ENCODE measurements at places on chromosomes 12 and 14.

- DNase-seq, result no peak
Measured at GRCh38 chr12:24875014-24875413, 73.9 kb downstream of the BCAT1 start.

- no peak for DNase-seq
Measured at GRCh38 chr12:124847113-124848074, 16.3 kb downstream of the SCARB1 start.

DNA sequence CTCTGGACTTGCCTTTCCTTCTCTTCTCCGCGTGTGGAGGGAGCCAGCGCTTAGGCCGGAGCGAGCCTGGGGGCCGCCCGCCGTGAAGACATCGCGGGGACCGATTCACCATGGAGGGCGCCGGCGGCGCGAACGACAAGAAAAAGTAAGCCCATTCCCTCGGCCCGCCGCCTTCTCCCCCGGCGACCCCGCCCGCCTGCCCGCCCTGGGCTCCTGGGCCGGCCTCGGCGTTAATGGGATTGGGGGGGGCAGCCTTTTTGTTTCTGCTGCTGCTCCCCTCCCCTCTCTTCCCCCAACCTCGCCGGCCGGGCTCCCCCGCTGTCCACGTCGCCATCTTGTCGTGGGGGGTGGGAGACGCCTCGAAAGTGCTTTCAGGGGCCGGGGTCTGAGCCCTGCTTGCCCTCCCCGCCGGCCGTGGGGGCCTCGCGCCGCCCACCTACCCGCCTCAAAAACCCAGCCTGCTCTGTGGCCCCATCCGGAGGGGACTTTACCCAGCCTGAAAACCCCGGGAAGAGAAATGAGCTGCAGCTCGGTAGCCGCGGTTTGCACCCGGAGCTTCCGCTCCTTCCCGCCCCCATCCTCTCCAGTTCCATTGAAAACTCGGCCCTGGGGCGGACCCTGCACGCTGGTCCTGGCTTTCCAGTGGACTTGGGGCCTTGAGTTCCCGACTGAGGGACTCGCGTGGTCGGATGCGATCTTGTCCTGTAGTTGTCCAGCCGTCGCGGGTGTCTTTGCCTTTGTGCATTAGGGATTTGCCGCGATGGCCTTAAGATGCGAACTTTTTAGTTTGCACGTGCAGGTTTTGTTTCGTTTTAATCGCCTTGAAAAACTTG, 598 bp downstream of the HIF1A start:
- DNase-seq, result peak; percentile 11

DNA sequence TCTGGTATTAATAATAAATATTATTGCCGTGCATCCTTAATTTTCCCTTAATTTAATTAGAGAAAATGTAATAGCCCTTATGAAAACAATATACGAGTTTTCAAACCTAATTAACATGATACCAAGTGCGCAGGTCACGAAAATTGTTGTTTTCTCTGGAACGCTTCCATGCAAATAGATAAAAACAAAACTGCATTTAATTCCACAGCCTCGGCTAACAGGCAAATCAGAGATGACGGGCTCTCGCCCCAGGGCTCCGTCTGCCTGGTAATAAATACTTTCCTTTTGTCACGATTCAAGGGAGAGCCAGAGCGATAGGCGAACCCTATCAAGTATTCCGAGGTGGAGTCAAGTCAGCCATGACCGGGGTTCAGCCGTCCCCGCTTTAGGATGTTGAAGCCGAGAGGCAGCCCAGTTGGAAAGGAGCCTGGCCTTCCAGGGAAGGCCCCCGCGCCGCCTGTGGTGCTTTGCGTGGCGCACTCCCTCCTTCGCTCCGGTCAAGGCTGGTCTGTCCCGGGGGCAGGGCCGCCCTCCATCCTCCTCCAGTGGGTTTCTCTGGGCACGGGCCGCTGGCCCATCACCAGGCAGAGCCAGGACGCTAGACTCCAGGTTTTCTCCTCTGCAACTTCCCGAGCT, 137.8 kb upstream of the GSC start:
- no peak for DNase-seq

GRCh38 chr14:22563987-22564386, 25.0 kb downstream of the DAD1 start:
- no peak for DNase-seq

DNA sequence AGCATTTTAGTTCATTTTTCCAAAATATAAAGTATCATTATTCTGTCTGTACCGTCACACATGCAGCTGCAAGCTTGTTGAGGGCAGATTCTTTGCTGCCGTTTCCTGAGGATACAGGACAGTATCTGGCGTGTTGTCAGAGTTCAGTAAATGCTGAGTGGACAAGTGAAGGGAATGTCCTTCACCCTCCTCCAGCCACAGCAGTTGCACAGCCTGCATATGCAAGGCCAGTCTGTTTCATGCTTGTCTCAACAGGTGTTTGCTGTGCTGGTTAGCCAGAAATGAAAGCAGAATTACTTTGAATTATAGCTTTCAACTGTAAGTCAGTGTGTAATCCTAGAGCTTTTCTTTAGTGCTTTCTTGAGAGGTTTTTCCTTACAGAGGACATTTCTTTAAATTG, 36.5 kb downstream of the TDP1 start:
- DNase-seq, result no peak

DNA sequence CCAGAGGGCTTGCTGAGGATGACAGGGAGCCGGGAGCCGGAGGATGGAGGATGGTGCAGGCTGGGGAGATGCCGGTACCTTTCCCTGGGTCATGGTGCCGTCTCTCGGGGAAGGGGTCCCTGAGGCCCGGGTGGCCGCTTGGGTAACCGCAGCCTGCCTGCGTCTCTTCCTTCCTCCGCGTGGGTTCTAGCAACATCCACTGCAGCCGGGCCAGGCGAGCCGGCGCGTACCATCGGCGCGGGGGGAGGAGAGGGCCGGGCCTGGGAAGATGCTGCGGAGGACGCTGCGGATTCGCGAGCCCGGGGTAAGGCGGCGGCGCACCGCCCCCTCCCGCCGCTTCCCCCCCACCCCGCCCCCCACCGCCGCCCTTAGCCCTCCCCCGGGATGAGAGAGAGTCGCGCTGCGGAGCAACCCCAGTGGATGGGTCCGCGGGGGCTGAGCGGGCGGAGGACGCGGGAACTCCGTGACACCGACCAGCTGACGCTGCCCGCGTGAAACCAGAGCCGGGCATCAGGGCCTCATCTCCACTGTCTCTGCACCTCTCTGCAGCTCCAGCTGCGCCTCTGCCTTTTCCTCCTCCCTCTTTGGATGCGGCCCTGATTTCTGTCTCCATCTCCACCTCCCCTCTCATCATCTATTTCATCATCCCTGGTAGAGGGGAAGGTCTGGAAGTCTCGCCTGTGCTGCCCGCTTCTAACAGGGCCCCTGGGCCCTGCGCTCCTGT, at the start of gene FAIM2:
Gene FAIM2, minus strand, starts transcription at position 201 of the 724 bp plus-strand sequence. Its CDS starts 108 bp downstream, at position 93.
- DNase-seq, result peak; percentile 7

GRCh38 chr12:23434154-23434553, 515.3 kb downstream of the SOX5 start:
- DNase-seq, result no peak

DNA sequence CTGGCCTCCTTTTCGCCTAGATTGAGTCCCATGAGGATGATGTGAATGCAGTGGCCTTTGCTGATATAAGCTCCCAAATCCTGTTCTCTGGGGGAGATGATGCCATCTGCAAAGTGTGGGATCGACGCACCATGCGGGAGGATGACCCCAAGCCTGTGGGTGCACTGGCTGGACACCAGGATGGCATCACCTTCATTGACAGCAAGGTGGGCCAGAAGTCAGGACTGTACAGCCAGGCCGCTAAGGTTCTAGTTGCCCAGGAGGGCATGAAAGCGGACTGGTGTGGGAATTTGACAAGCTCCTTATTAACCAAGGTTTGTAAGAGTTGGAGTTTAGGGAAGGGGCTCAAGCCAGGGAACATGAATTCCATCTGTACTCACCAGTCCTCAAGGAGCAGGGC, 4.9 kb upstream of the NRL start:
- no peak for DNase-seq

- no peak for DNase-seq
Measured at GRCh38 chr12:6779708-6780432, 7.5 kb downstream of the LAG3 start.

- DNase-seq, result no peak
Measured at GRCh38 chr14:89805501-89805900, 149.0 kb downstream of the EFCAB11 start.

DNA sequence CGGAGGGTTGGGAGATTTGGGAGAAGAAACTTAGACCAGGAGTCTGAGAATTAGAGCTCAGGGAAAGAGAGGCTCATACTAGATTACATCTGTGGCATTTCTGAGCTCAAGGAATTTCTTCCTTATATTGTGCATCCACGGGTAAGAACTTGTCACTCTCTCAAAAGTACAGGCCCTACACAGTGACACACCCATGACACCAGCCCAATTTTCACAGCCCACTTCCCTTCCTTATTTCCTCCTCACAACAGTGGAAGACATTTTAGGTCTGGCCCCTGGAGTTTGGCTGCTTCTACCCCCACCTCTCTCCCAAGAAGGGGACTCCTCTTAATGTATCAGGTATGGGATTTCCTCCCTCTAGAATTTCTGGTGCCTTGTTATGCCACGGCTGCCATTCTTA, 9.2 kb upstream of the ZNF385A start:
- DNase-seq, result no peak

DNA sequence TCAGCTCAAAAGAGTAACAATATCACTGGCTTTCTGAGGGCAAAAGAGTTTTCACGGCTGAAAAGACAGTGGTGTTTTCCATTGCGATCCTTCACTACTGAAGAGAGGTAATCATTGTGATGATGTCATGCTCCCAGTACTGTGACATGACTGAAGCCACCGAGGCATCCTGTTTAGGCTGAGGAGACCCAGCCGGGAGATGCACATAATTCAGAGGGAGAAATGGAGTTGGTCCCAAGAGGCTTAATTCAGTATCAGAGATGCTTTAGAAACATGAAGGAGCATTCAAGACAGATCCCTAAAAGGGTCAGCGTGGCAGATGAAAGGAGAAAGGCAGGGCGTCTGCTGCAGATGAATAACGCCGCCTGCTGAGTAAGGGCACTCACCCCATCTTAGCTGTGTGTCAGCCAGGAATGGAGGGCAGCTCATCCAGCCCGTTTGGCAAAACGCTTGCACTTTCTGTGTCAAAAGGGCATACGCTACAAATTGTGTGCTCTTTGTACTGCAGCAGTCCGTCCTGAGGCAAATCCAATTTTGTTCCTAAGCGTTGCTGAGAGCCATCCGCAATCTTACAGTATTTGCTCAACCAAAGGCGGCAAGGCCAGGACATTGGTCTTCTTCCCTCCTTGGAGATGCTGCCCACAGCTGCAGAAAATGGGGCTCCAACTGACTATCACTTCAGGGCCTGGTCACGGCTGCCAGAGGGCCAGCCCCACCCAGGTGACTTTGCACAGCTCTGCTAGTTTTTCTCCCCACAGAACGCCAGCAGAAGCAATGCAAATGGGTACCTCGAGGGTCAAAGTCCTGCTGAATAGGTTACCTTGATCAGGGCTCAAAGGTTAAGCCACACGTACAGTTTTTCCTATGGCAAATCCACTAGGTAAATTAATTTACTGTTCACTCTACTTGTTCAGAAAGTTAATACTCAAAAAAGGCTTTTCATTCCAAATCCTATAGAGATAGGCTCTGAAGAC, 23.5 kb downstream of the CCDC92 start:
- DNase-seq, result no peak

DNA sequence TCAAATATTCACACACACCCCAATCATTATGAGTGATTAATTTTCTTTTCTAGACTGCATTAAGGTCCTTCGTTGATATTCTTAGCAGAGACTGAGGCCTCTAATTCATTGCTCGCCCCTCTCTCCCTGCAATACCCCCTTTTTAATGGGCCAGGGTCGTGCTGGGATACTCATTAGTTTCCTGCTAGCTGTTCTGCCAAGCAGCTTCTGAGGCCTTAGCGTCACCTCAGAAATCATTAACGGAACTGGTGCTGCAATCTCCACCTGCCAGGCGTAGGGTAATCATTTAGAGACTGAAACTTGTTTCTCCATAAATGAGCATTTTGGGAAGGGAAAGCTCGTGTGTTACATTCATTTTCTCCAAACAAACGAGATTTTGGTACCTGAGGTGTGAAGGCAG, 1054.7 kb downstream of the GALC start:
- DNase-seq, result no peak

GRCh38 chr14:71166180-71166837, 259.1 kb downstream of the PCNX1 start:
- DNase-seq, result no peak

- no peak for DNase-seq
Measured at GRCh38 chr12:53193985-53194716, 12.9 kb downstream of the ITGB7 start.

DNA sequence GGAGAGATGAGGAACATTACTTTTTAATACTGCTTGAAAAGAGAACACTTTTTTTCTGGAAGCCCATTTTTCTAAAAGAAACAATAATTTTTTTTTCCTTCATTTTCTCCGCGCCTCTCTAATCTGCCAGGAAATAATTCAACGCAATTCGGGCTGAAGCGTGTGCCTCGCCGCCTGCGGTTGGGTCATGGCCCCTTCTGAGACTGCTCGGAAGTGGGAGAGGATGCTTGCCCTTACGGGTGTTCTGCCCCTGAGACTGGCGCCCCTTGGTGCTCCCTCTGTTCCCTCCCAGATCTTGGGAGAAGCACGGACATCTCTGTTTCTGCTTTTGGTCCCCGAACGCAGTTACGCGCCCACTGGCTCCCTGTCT, 332 bp upstream of the TBC1D30 start:
- no peak for DNase-seq

DNA sequence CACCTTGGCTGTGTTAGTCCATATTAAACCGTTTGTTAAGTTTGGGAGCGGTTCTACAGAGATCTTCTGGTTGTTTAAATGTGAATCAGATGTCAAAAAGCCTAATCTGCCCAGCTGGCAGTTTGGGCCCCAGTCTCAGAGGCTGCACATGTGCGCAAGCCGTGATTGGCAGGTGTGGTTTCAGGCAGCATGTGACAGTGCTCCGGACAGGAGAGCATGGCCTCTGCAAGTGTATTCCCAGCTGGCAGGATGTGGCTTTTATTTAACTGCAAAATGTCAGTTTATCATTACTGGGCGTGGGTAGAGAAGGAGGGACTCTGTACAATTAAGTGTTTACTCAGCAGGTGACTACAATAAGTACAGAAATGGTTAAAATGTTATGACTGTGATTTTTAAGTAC, 77.5 kb downstream of the PELI2 start:
- DNase-seq, result no peak

GRCh38 chr12:93798279-93799151, 121.3 kb downstream of the CRADD start:
- DNase-seq, result no peak

Data from stimulated activated CD8-positive, alpha-beta memory T cell treated with anti-CD3 and anti-CD28 coated beads, Interleukin-15, amount 100 ng/mL, for 1 hour (primary cell).